ENCODE measurements at places on chromosomes 5 and 9.

- DNase-seq = no peak
Observed at GRCh38 chr5:34523387-34523726, 132.8 kb upstream of the RAI14 start.

- no peak for DNase-seq
Observed at GRCh38 chr5:173341961-173342430, 13.8 kb upstream of the STC2 start.

GRCh38 chr5:94181895-94182294 lies 436.5 kb downstream of the KIAA0825 start:
- DNase-seq = no peak

DNA sequence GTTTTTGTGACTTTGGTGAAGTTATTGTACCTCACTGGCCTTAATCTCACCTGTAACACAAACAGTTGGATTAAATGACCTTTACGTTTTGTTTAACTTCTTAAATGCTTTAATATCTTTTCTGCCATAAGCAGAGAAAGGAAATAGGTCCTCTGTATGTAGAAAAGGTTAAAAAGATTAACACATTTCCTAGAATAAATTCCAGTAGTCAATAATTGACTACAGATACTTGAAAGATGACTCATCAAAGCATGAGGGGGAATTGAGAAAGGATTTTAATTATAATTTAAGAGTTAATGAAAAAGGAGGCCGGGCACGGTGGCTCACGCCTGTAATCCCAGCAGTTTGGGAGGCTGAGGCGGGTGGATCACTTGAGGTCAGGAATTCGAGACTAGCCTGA lies 35.8 kb upstream of the CMYA5 start:
- DNase-seq = no peak

GRCh38 chr9:89051421-89052025 lies 60.3 kb downstream of the S1PR3 start:
- DNase-seq = no peak

All from NCI-H187 treated with DMSO at 0.1 percent for 48 hours (cell line).